ENCODE measurements at places on chromosomes 4 and X. TPM values are rescaled to one million over a fixed set of nuclear protein-coding genes. Genes with fewer than 3 reads are reported as not detected.

DNA sequence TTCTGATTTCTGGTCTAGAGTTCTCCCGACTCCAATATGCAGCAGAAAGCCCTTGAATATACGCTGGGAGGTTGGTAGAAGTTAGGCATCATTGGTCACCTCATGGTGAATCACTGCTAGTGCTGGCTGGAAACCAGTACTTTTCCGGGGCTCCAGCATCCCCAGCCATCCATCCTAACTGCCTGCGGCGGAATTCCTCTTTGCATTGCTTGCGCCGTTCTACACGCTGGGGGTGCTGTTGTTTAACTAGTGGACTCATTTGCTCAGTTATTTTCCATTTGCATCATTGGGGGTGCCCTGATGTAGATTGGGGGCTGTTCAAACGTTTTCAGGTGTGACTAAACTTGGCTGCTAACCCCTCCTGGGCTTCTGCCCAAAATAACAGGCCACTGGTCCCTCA, 23.3 kb upstream of the GPR50 start:
- DNase-seq, result no peak

- DNase-seq, result no peak
Measured at GRCh38 chr4:187236209-187236890, 512.7 kb upstream of the FAT1 start.

GRCh38 chr4:133472244-133472643, 323.1 kb downstream of the PCDH10 start:
- DNase-seq, result no peak

DNA sequence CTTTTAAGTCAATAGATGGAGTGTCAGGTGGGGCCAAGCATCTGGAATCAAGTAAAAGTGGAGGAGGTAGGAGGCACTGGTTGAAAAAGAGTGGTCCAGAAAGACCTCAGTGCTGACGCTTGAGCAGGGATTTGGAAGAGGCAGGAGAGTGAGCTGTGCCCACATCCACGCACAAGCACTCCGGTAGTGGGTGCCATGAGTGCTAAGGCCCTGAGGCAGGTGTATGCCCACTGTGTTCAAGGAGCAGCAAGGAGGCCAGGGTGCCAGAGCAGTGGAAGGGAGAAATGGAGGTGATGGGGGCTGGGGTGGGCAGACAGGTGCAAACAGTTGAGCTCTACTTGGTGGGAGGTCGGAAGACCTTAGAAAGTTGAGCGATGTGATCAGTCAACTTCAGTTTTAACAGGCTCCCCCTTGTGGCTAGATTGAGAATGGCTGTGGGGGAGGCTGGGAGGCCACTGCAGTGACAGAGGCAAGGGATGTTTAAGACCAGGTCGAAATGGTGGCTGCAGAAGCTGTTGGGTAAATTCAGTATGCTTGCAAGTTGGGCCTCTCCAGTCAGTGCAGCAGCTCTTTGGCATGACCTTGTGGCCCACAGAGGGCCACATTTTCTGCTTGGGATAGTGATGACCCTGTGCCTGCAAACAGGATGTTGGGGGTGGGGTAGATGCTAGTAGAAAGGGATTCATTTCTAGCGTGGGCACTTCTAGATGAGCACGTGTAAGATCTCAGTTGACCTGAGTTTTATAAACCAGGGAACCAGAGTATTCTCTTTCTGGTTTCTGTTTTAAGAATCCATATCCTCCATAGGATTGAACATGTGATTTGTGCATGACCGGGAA, 12.7 kb downstream of the TKTL1 start:
- DNase-seq, result peak; percentile 90

- DNase-seq, result peak; percentile 84
Measured at GRCh38 chr4:166091912-166092510, 219.0 kb downstream of the TLL1 start.

HS6ST2 gene
- total RNA-seq, result not detected

DNA sequence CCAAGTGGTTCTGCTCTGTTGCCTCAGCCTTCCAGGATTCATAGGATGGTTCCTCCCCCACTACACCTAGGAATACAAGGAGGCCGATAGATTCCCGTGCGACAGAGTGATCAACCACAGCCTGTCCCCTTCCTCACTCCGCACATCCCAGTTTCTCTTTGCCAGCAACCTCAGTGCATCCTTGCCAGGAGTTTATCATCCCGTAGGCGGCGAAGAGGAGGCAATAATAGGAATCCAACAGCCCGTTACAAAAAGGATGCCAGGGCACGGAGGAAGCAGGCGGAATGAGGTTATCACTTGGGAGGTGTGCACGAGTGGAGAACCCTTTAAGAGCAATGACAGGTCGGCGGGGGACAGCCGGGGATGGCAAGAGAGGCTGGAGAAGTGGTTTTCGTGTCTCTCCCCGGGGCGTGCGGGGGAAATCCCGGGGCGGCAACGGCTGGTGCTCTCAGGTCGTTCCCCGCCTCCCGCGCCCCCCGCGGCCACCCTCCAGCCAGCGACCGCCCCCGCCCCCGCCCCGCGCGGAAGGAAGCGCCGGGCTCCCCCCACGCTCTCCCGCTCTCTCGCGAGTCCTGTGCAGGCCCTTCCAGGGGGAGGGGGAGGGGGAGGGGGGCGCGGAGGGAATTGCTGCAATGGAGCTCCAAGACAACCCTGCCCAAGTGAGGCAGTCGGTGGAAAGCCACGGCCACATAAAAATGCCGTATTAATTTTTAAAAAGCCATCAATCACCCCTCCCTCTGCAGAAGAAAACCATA, 1.6 kb downstream of the PPP3CA start:
- peak; percentile 59 for DNase-seq

DMRTC1B gene
- total RNA-seq, result not detected

GRCh38 chr4:145176641-145177432, 3.6 kb downstream of the OTUD4 start:
- DNase-seq, result no peak

- DNase-seq, result no peak
Measured at GRCh38 chr4:52200339-52200725, 149.2 kb downstream of the SPATA18 start.

DNA sequence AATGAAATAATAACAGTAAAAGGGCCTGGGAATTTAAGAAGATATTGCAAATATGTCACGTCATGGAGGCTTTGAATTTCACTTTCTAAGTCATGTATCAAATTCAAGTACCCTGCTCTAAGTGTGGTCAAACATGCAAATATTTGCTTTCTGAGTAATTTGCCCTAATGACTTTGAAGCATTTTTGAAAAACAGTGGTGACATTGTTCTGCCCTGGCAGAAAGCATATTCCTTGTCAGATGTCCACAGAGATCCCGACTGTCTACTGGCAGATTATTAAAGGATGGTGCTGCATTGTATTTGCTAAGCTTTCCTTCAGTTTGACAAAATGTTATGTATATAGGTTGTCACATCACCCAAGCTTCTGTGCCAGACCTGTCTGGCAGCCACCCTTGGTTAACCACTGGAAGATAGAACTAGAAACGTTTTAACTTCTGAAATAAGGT, 92.5 kb downstream of the ANK2 start:
- no peak for DNase-seq

- no peak for DNase-seq
Measured at GRCh38 chr4:56414135-56414670, 21.2 kb downstream of the PPAT start.

- no peak for DNase-seq
Measured at GRCh38 chrX:68409194-68409593, 24.1 kb downstream of the OPHN1 start.

WDFY3 gene
- not detected for total RNA-seq

- no peak for DNase-seq
Measured at GRCh38 chrX:150635952-150636351, 57.2 kb upstream of the MTMR1 start.

DNA sequence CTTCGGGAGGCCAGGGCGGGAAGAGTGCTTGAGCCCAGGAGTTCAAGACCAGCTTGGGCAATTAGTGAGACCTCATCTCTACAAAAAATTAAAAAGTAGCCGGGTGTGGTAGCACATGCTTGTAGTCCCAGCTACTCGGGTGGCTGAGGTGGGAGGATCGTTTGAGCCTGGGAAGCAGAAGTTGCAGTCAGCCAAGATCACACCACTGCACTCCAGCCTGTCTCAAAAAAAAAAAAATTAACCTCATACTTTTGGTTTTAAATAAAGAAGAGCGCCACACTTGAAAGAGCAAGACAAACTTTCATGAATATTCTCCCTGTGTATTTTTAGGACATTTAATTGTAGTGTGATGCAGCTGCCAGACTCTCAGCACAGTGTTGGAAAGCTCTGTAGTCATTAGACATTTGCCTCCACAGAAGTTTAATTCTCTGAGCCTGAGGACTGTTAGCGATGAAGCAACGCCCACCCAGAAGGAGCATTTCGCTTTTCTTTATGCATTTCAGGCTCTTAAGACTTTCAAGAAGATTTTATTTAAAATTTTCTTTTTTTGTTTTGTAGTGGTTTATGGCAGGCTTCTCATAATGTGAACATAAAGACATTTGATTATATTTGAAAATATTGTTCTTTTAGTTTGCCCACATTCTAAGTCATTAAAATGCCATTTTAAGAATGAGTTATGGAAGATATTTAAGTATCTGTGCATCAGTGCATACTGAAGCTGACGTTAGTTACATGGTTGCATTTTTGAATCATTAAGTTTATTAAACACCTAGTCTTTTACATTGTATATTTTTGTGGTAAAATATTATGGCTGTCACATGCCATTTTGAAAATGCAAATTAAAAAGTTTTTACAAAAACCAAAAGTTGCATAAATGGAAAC, 45.8 kb downstream of the DCLK2 start:
- no peak for DNase-seq

DNA sequence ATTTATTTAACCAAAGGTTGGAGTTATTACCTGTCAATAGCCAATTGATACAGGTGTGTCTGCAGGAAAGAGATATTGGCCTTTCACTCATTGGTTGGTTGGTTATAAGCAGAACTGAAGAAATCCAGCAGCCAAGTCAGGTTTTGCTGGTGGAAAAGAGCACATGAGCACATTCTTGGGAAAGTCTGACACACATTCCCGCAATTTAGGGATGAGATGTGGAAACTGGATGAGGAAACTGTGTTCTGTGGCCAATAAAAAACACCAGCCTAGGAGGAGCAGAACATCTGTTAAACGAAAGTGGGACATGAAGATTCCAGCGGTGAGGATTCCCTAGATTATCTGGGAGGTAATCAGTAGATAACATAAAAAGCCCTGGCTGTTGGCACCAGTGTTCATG, 567.4 kb upstream of the CPEB2 start:
- no peak for DNase-seq

DNA sequence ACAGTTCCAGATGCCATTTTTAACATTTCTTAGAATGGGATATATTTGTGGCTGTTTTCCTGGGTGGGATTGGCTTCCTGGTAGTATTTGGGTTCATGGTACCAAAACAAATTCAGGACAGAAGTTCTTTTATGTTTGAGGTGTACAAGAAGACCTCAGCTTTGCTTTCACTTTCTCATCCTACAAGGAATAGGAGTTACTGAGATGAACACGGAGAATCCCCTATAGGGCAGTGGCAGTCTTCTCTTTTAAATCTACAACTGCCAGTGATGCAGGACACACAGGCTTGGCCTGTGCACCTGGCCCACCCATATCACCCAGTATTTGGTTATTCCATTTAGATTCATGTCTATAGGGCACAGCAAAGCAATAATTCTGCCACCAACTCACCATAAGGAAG, 35.2 kb downstream of the SLC10A7 start:
- DNase-seq, result no peak

FAM156B gene
- 15.0 TPM for total RNA-seq

MEPE gene
- not detected for total RNA-seq

SHOX gene
- not detected for total RNA-seq

DNA sequence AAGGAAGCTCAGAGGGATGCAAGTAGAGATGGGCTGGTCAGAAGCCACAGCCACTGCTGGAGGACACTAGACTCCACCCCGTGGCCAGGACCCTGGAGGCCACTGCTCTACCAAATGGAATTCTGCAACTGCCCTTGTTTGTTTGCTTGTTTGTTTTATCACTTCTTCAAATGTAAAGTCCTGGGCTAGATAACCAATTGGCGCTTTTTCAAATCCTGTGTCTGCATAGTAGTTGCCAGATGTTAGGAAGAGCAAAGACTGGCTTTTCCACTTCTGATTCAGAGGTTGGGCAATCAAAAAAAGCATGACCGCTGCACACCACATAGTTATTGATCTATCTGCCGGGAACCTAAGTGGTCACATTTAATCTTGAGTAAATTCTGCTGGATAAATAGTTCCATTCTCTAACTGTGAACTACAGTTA, 255.2 kb upstream of the SFRP2 start:
- no peak for DNase-seq

DNA sequence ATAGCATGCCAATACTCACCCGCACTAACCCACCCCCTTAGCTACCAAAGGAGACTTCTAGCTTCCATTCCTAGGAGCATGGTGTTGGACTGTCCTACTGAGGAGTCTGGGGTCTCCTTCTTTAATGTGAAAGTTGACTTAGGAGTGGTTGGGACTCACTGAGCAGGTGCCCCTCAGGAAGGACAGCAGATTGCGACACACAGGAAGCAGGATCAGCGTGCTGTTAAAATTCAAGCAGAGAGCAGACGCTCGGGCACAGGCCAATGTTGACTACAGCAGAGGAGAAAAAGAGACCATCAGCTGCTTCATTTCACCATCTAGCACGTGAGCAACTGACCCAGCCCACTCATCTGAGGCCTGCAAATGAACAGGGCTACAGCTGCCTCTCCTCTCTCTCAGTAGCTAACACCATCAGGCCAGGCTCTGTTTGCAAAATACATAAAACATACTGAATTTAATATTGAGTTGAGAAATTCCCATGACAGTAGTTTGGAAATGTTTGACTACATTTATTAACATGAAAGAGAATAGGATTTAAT, 10.8 kb downstream of the NOX1 start:
- DNase-seq, result no peak

ERAS gene
- not detected for total RNA-seq

- peak; percentile 78 for DNase-seq
Measured at GRCh38 chr4:114384629-114385028, 214.0 kb upstream of the UGT8 start.

- DNase-seq, result no peak
Measured at GRCh38 chr4:148061141-148061481, 329.2 kb downstream of the ARHGAP10 start.

DNA sequence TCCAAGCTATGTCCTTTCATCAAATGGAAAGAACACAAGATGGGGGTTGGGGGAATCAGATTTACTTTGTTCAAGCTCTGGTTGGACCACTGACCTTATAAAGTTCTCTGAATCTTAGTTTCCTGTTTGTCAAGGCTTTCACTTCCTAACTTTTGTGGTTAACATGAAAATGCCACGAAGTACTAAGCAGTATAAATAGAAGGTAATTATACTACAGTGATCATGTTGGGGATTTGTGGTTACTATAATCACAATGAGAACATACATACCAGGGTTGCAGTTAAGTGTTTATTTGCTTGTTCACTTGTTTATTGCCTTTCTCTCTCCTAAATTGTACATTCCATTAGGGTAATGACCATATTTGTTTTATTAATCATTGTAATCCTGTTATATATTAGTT, 53.2 kb downstream of the SPRY1 start:
- DNase-seq, result peak; percentile 42

DNA sequence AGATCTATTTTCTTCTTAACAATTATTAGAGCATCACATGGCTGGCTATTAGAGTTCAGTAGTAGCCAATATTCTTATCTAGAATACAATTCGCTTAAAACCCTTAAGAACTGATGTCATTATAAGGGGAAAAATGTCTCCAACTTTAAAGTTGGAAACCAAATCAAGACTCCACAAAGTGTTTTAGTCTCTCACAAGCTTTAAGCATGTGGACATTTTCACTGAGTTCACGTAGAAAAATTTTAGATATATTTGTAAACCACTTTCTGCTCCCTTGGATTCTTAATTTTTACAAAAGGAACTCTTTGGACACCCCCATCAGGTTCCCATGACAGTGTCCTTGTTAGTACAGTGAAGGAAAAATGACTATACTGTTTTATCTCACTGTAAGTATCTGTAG, 123.9 kb upstream of the NAP1L5 start:
- no peak for DNase-seq

NAA11 gene
- total RNA-seq, result not detected

PCDH10 gene
- total RNA-seq, result not detected

PPA2 gene
- 176 TPM for total RNA-seq

KLHL4 gene
- not detected for total RNA-seq
